ENCODE measurements at places on chromosomes 11 and 22. TPM values are rescaled to one million over a fixed set of nuclear protein-coding genes. Genes with fewer than 3 reads are reported as not detected.

- H3K27me3 ChIP-seq = no peaks in the 10 kb centered on the region
- H3K36me3 ChIP-seq = no peaks in the 10 kb centered on the region
- no peak overlapping the region for H3K4me3 ChIP-seq
- H3K4me1 ChIP-seq = no peaks in the 10 kb centered on the region
- DNase-seq = peak; percentile 85
- H3K27ac ChIP-seq = no peak overlapping the region
These were observed 34.0 kb upstream of the FBXO3 start for GRCh38 chr11:33808228-33808828.

- no peaks in the 10 kb centered on the region for H3K36me3 ChIP-seq
- DNase-seq = no peak
- H3K4me3 ChIP-seq = no peak overlapping the region
- no peaks in the 10 kb centered on the region for H3K27me3 ChIP-seq
- no peaks in the 10 kb centered on the region for H3K4me1 ChIP-seq
- no peak overlapping the region for H3K27ac ChIP-seq
These were observed 8.2 kb downstream of the ABCG4 start for GRCh38 chr11:119157063-119157462.

- no peak overlapping the region for H3K4me3 ChIP-seq
- H3K27me3 ChIP-seq = no peaks in the 10 kb centered on the region
- H3K4me1 ChIP-seq = peaks cover 23% of the 10 kb centered on the region
- no peaks in the 10 kb centered on the region for H3K36me3 ChIP-seq
These were observed 3.2 kb upstream of the TBX1 start for GRCh38 chr22:19757140-19757984.

The KCNJ1 gene
- not detected for total RNA-seq

DNA sequence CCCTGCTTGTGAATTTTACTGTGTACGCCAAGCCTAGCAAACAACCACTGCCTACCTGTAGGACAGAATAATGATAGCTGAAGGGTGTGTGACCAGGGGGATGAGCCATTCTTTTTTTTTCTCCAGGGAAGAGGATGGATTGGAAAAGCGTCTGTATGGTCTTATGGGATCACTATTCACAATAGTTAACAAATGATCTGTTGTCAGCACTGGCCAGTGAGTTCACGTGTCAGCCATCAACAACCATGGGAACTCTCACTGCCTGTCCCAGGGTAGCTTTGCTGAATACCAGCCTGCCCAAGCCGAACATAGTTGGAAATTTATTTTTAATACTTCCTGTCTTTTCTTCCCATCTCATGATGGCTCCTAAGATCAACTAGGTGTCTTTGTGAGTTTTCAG lies 170.2 kb downstream of the ST3GAL4 start:
- no peaks in the 10 kb centered on the region for H3K4me1 ChIP-seq
- no peak overlapping the region for H3K4me3 ChIP-seq

GRCh38 chr11:66728693-66729385 lies at the start of gene SPTBN2:
SPTBN2 (minus strand) TSS chr11:66729216; CDS start chr11:66721240, 7,976 bp downstream.
- H3K36me3 ChIP-seq = no peaks in the 10 kb centered on the region
- peaks cover 24% of the 10 kb centered on the region for H3K27me3 ChIP-seq
- DNase-seq = no peak
- no peak within 1 kb of the TSS for H3K27ac ChIP-seq

The NTM gene
- not detected for total RNA-seq

DNA sequence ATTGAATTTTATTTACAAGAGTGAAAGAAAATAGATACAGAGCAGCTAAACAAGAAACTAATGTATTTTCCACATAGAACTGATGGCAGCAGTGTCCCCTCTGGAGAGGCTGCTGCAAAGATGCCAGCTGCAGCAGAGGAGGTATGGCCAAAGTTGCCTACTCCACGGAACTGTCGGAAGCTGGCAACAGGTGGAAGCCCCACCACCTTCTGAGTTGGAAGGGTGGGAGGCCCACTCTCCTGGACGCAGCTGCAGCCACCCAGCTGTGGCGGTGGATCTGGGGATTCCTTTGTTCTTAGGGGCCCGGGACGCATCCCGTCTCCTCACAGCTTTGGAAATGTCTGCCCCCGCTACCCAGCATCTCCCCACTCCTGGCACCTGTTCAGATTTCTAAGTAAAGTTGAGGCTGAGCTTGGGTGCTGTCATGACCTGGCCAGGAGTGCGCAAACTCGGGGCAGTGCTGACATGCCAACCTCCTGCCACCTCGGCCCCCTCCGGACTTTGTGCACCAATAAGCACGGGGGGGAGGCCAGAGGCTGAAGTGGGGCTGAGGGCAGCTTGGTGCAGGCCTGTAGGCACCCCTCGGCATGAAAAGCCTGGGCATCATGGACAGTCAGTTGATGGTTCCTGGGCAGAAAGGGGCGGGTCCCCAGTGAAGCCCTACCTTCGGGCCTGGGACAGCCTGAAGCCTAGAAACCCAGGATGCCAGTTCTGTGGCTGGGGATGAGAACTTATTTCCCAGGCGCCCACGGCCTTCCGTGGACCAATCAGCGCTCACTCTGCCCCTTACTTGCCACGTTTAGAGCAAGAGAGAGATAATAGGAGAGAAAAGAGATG lies 1071.4 kb downstream of the JRKL start:
- H3K4me3 ChIP-seq = no peak overlapping the region
- no peaks in the 10 kb centered on the region for H3K36me3 ChIP-seq
- no peak for DNase-seq
- no peak overlapping the region for H3K27ac ChIP-seq
- no peaks in the 10 kb centered on the region for H3K4me1 ChIP-seq

DNA sequence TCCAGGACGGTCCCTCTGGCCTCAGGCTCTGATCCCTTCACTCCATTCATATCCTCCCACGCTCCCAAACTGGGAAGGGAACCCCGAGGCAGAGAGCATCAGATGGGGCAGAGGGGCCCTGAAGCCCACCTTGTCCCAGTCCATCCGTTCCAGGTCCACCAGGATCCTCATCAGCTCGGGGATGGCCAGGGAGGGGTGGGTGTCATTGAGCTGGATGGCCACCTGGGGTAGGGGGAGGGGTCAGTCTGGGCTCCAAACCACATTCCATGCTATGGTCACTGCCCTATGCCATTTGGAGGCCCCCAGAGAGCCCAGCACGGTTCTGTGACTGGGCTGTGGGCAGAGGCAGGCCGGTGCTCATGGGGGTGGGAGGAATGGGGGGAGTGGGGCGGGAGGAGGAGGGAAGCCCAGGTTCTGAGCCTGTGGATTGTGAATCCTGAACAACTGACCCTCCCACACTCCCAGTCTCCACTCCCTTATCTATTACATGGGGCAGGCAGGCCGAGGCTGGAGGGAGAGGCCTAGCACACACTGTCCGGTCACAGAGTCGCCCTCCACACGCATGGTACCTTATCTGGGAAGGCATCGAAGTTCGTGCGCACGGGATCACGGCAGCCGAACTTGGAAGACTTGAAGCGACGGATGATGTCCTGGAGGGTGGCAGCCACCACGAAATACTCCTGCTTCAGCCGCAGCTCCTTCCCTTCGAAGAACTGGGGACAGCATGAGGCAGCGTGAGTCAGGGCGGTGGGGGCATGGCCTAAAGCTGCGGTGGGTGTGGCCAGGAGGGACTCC lies 5.5 kb downstream of the PYGM start:
- no peak overlapping the region for H3K4me3 ChIP-seq
- H3K27me3 ChIP-seq = no peaks in the 10 kb centered on the region
- H3K36me3 ChIP-seq = peaks cover 37% of the 10 kb centered on the region
- no peak overlapping the region for H3K27ac ChIP-seq

The PLEKHA7 gene
- total RNA-seq = 2.0 TPM

GRCh38 chr11:118953265-118953664 lies 2.8 kb upstream of the UPK2 start:
- no peaks in the 10 kb centered on the region for H3K4me1 ChIP-seq
- DNase-seq = no peak
- no peak overlapping the region for H3K4me3 ChIP-seq
- H3K27ac ChIP-seq = no peak overlapping the region
- no peaks in the 10 kb centered on the region for H3K36me3 ChIP-seq

The FREY1 gene
- total RNA-seq = 4.6 TPM
